ENCODE measurements at places on chromosomes 7 and 10.

GRCh38 chr7:83956104-83956503, 238.5 kb downstream of the SEMA3A start:
- DNase-seq, result no peak

- no peak for DNase-seq
These were observed 240.4 kb upstream of the CELF2 start for GRCh38 chr10:10777279-10777678.

GRCh38 chr7:75966190-75966961, 28.0 kb downstream of the TMEM120A start:
- DNase-seq, result no peak

GRCh38 chr7:128164061-128164954, 76.8 kb upstream of the LEP start:
- DNase-seq, result peak; percentile 80

- DNase-seq, result no peak
These were observed 3.3 kb upstream of the ABLIM1 start for GRCh38 chr10:114661212-114661880.

DNA sequence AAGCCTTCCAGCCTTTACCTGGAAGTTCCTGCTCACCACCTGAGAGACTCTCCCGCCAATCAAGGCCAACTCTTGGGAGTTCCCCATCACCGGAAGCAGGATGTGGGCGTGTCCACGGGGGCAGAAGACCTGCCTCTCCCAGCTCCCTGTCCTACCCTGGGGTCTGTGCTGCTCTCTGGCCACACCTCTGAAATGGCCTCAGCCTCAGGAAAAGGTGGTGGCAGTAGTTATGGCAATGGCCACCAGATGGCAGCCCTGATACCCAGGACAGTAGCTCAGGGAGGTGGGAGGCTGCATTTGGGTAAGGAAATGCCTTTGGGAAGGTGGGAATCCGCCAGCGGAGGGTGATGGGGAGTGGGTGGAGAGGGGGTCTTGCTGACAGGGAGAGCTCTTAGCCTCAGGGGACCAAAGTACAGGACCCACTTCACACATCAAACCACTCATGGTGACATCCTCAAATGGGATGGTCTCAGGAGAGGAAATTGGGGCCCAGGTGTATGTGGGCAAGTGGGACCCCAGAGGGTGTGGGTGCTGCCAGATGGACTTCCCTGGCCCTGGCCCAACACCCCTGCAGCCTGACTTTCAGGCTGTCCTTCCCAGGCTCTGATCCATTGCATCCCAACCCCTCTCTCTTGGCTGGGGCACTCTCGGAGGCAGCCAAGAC, 33.9 kb downstream of the KAZALD1 start:
- peak; percentile 27 for DNase-seq

GRCh38 chr10:129131457-129132132, 335.4 kb upstream of the MGMT start:
- no peak for DNase-seq

- DNase-seq, result peak; percentile 82
These were observed 366.1 kb upstream of the ANKRD30A start for GRCh38 chr10:36759141-36759805.

DNA sequence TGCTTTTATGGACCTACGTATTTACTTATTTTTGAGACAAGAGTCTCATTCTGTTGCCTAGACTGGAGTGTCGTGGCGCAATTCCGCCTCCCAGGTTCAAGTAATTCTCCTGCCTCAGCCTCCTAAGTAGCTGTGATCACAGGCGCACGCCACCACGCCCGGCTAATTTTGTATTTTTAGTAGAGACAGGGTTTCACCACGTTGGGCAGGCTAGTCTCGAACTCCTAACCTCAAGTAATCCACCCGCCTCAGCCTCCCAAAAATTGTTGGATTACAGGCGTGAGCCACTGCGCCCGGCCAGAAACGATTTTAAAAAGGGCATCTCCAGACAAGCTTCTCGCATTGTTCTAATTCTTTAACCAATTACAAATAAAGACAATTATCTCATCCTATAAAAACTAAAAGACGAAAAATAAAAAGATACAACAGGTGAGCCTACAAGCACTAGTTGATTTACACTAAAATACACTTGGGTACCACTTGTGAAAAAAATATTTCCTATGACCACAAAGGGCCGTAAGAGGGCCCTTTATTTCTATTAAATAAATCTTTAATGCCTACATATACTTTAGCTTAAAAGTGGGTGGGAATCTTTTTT, 2.4 kb downstream of the TRA2A start:
- no peak for DNase-seq

DNA sequence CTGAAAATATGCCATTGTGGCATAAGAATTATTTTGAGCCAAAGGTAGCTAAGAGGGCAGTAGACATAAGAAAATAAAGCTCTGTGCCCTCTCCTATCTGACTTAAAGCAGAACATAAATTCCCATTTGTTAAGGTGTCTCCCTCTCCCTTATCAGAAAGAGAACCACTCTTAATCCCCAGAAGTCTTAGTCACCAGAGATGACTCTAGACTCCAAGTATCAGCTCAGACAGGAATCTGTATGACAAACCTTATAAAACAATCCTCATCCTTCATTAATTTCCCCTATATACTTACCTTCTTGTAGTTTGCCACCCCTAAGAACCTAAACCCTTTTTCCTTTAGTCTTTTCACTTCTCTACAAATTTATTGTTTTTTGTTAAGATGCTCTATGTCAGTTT, 21.8 kb upstream of the PIP4K2A start:
- no peak for DNase-seq

- DNase-seq, result no peak
These were observed 26.0 kb downstream of the AGK start for GRCh38 chr7:141577043-141577839.

GRCh38 chr10:6494936-6495592, 85.0 kb downstream of the PRKCQ start:
- DNase-seq, result no peak

GRCh38 chr10:110682348-110682747, 38.2 kb downstream of the RBM20 start:
- DNase-seq, result no peak

GRCh38 chr7:16338065-16338464, 83.3 kb downstream of the CRPPA start:
- DNase-seq, result no peak

DNA sequence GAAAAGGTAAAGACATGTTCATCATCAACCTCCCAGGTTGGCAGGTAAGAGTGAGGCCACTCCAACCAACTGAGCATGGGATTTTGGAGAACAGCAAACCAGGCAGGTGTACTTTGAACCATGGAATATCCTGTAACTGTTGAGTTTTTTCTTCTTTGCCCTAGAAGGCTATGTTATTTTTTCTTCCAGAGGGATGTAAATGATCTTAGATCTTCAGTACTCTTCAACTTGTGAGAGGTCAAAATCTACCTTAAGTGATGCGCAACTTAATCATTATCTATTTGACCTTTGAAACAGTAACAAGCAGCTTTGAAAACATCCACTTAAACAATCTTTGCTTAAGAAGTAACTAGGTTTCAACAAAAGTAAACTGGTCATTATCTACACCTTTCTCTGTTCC, at the start of gene CUBN:
TSS of gene CUBN (minus strand) at position 71 of the 400 bp plus-strand sequence. CDS start at position 25, 46 bp downstream.
- no peak for DNase-seq
